ENCODE measurements at places on chromosomes 6 and 20. TPM values are rescaled to one million over a fixed set of nuclear protein-coding genes. Genes with fewer than 3 reads are reported as not detected.

DNA sequence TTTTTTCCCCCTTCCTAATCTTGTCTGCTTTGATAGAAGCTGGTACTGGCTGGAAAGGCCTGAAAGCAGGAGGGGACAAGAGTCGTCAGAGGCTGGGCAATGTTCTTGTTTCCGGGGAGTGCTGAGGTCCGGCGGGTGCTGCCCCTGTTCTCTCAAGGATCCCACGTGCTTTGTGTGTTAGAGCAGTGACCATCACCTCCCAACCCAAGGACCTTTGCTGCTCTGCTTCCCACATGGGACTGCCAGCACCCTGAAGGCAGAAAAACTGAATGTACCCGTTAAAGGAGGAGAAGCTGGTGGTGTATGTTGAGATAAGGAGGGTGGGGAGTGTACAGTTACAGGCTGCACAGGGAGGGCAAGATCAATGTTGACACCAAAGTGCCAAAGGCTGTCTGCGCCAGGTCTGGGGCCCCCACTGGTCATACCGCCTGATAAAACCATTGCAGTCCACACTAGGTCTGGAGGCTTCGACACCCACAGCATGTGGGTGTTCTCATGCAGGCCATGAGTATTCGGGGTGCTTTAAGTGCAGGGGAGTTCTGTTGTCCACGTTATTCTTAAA is 15.0 kb downstream of the C20orf173 start:
- DNase-seq, result no peak

DNA sequence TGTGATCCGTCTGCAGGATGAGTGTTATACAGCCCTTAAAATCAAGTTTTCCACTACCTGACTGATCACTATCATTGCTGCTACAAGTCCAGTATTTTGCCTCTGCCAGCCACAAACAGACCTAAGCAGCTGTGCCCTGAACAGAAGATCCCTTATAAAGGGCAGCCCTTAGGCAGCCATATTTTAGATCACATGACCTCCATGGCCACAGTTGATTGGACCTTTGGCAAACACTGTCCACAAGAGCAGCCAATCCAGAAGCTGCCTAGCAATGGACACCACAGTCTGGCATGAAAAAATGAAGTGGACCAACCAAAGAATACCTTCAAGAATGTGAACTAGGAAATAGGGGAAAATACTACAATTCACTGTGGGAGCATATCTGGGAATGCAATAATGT is 50.8 kb downstream of the MC3R start:
- DNase-seq, result no peak

- DNase-seq, result no peak
Measured at GRCh38 chr6:154251116-154251515, 105.5 kb downstream of the IPCEF1 start.

DNA sequence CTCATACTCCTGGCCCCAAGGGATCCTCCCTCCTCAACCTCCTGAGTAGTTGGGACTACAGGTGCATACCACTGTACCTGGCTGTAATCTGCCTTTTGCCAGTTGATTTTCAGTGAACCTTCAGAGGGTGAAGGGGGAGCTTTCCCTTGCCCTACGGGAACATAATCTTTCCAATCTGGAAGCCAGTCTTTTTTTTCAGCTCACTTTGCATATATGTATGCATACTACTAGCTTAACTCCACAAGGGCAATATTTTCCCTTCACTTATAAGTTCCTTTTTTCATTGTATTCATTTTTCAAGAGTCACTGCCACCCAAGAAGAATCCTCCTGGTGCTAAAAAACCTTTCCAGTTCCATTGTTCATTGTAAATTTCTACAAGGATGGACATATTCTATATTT is 53.4 kb upstream of the GCM1 start:
- DNase-seq, result no peak

- DNase-seq, result no peak
Measured at GRCh38 chr6:146364816-146365594, 178.6 kb upstream of the RAB32 start.

DNA sequence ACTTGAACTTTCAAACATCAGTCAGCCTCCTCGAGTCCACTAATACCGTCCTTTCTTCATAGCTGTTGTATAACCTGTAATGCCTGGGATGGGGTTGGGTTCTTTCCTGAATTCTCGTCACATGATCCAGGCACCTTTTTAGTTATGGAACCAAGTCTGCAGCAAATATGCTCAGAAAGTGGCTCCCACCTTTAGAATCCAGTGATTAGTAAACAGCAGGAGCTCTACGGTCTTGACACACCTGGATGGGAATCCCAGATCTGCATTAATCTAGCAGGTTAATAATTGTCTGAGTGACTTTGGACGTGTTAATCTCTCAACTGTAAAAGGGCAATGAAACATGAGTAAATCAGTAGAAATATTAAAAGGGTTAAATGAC is 729 bp upstream of the ZHX3 start:
- DNase-seq, result no peak

DNA sequence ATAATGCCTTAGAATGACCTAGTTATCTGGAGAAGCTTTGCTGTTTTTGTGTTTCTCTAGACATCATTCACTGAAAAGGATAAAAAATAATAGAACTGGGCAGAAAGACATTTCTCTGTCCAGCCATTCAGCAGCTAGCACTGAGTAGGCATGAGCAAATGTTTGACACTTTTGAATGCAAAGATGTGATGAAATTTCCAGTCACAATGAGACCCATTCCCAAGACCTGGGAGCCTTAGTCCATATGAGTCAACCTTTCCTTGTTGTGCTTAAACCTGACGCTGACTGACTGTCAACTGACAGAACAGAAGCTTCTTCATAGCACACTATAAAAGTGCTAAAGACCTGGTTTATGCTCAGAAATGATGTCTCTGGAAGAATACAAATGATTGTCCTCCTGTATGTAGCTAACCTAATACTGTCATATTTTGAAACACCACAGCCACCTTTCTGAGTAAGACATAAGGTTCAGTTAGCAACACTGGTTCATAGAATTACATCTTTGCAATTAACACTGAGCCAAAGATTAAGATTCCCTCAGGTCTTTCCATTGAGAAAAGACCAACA is 17.1 kb downstream of the RALGAPA2 start:
- no peak for DNase-seq

GRCh38 chr20:20085071-20085470 is 32.7 kb downstream of the CFAP61 start:
- DNase-seq, result no peak

DNA sequence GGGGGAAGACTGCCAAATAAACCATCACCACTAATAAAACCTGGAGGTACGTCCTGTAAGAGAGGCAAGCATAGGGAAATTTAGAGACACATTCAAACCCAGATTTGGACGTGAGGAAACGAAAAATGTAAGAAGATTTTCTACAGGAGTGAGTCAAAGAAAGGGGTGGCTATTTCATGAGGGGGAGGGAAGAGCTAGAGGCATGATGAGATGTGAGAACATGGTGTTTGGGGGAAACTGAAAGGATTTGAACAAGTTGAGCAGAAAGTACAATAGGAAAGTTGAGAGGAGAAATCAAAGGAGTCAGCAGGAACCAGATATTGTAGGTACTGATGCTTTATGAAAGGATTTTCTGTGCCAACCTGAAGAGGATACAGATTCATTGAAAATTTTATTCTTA is 179.1 kb upstream of the HS3ST5 start:
- no peak for DNase-seq

DNA sequence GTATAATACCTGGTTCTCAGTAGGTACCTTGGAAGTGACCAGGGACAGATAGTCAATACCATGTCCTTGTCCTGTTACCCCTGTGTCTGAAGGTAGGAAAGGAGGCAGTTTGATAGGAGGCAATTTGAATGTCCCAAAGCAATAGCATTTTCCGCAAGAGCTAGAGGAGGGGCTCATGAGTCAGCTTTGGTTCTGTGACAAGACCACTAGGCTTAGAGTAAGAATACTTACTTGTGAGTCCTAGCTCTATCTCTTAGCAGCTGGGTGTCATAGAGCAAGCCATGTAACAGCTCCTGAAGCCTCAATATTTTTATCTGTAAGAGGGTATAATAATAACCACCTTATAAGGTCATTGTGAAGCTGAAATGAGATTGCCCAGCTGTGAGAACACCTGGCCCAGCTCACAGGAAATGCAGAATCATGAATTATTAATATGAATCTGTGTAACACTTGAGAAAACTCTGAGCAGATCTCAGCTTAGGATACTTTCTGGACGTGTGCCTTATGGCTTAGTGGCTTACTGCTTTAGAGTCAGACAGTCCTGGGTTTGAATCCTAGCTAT is 58.6 kb downstream of the DAAM2 start:
- no peak for DNase-seq

- no peak for DNase-seq
Measured at GRCh38 chr6:129661536-129662405, 48.2 kb downstream of the ARHGAP18 start.

GRCh38 chr20:58512808-58513552 is 2.2 kb downstream of the APCDD1L start:
- no peak for DNase-seq

HLA-DRB1 gene
- total RNA-seq, result 15.9 TPM

PAK5 gene
- total RNA-seq, result 0.07 TPM

KIFC1 gene
- total RNA-seq, result 20.0 TPM

ISM1 gene
- total RNA-seq, result 6.2 TPM

Measured in uterus (tissue), 4 donors.